ENCODE measurements at places on chromosomes 16 and 17.

DNA sequence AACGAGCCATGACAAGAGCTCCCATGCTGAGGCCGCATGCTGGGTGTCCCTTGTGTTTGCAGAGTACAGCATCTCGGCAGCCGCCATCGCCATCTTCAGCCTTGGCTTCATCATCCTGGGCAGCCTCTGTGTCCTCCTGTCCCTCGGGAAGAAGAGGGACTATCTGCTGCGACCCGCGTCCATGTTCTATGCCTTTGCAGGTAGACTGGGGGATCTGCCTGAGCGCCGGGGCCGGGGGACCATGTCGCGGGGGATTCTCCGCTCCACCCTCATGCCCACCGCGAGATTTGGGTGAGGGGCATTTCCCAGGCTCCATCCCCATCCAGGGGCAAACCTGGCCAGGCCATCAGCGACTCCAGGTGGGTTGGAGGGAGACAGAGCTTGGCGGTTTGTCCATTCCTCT is 10.7 kb downstream of the CACNG1 start:
- no peak for DNase-seq

- no peak for DNase-seq
These were observed 1.0 kb downstream of the HOXB8 start for GRCh38 chr17:48613862-48614694.

GRCh38 chr16:35399133-35399532 is 1939.7 kb downstream of the TP53TG3F start:
- no peak for DNase-seq

- no peak for DNase-seq
These were observed 37.2 kb downstream of the SIAH1 start for GRCh38 chr16:48347980-48348379.

DNA sequence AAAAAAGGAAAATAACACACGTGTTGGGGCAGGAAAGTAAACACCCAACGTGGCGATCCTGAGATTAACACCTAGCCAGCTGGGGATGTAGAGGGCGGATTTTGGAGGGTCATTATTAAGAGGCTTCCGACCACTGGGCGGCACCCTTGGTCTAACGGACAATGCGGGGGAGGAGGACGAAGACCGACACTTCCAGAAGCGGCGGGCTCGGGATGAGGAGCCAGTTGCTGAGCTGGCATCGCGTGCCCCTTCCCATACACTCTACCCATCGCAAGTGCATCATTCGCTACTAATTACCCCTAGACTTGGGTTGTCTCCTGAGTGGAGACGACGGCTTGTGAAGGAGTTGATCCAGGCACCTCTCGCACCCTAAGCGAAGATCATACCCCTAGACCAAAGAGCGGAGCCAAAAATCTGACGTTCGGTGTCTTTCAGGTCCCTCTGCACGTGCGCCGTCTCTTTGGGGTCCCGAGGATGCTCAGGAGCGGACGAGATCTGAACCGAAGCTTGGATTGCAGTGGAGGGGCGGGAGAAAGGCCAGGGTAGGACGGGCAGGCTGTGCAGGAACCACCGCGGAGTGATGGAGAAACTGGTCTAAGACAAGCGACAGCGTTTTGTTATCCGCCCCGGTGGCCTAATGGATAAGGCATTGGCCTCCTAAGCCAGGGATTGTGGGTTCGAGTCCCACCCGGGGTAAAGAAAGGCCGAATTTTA is 17.6 kb downstream of the ZNF213 start:
- peak; percentile 97 for DNase-seq

- no peak for DNase-seq
These were observed 16.7 kb downstream of the KRABD2 start for GRCh38 chr17:8359769-8360168.

DNA sequence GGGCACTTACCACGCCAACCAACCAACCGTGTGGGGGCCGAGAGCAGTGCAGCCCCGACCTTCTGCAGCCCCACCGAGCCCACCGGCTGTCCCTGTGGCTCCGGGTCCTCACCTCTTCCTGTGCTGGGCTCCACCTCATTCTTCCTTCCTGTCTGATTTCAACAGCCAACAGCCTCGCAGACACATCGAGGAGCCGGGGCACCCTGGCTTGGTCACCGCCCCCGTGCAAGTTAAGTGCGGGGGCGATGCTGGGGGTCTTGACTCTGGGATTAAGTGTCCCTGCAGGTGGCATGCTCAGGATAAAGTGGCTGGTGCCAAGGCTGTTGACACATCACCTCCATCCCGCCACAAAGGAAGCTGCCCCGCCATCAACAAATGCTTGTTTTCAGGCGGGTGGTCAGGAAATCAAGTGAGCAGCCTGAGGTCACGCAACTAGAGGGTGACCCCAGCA is at the start of gene NLRC3:
TSS of gene NLRC3 (minus strand) at position 102 of the 451 bp plus-strand sequence. CDS start 12,367 bp downstream, outside the sequence.
- no peak for DNase-seq

GRCh38 chr17:28482551-28483199 is 9.2 kb downstream of the SLC13A2 start:
- DNase-seq = no peak

DNA sequence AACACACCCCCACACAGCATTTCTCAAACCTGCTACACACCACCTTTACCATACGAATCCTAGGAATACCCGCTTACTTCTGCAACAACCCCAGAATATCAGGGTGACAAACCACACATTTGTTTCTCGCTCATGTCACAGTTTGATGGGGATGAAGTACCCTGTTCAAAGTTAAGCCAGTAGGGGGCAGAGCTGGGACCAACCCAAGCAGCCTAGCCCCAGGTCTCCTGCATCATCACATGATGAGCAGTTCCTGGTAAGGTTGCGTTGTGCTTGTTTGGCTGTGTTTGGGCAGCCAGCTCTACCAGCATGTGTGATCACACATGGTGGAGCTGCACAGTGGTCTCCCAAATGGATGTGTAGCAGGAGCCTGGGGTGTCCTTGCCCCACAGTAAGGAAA is 103.6 kb upstream of the C16orf82 start:
- no peak for DNase-seq

DNA sequence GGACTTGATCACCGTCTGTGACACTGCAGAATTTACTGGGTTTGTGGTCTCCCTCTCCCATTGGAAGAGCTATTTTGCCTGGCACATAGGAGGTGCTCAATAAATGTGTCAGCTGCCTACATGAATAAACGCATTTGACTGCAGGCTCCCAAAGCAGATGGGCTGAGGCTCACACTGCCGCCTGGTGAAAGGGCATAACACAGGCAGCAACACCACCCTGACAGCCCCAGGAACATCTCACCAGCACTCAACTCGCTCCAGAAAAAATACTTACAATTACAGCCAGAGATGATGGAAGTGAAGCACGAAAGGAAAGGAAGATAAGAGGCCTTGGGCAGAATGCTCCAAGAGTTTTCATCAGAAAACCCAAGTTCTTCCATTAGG is 73.9 kb downstream of the RPH3AL start:
- DNase-seq = no peak

DNA sequence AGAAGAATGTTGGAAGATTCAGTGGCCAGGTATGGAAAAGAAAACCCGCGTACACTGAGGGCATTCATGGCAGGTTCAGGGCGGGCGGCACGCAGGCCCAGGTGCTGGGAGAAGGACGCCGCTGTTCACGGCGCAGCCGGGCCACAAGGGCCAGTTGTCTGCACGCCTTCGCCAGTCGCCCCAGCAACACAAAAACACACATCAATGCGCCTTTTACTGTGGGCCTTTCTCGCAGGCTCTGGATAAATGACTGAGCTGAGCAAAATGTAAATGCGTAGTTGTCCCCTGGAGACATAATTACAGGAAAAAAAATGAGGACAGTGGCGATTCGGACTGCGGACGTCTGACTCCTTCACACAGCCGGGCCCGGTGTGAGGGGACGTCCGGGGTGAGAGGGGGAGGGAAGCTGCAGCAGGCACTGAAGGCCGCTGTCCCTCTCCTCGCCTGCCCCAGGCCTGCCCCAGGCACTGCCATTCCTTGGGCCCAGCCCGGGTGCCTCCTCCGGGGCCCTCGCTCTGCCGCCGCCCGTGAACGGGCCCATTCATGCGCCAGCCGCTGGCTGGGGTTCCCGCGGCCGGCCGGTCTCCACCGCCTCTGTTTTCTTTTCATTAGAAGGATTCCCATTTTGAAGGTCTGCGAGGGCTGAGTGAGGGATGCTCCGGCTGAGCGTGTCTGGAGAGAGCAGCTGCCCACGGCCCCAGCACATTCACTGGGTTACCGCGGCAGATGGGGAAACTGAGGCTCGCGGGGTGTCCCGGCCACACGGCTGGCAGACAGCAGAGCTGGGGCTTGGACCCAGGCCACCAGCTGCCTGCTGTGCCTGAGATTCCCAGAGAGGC is 6.5 kb upstream of the ZNF469 start:
- no peak for DNase-seq

- DNase-seq = peak; percentile 97
These were observed 8.9 kb downstream of the BAIAP2 start for GRCh38 chr17:81043725-81044427.

GRCh38 chr17:37373530-37374159 is 2.1 kb upstream of the C17orf78 start:
- peak; percentile 79 for DNase-seq

DNA sequence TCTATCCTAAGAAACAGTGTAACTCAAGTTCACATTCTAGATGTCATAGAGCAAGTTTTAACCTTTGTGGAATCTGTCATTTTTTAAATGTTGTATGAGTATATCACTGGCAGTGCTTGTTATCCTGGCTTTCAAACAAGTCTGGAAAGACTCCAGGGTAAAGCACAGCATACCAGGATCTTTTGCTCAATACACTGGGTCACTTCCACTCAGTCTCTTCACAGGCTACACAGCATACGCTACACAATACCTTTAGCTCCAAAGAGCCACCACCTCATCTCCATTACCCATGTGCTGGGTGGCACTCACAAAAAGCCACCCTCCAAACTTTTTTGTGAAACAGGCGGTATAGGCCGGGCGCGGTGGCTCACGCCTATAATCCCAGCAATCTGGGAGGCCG is 69.5 kb downstream of the PARN start:
- DNase-seq = no peak

GRCh38 chr16:81522108-81522701 is 77.6 kb downstream of the CMIP start:
- no peak for DNase-seq

GRCh38 chr17:40598619-40599467 is 33.6 kb upstream of the CCR7 start:
- DNase-seq = no peak

DNA sequence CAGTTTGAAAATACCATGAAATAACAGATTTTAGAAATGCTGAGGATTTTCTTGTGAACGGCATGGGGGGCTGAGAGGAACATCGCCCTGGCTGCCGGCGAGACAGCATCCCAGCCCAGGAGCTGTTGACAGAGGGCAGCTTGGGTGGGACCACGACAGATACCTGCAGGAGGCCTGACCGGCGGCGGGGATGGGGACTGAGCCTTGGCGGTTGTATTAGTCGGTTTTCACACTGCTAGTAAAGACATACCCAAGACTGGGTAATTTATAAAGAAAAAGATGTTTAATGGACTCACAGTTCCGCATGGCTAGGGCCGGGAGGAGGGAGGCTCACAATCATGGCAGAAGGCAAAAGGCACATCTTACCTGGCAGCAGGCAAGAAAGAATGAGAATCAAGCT is 82.3 kb upstream of the DNAH17 start:
- DNase-seq = no peak

- peak; percentile 30 for DNase-seq
These were observed 64.8 kb upstream of the ADAMTS18 start for GRCh38 chr16:77499373-77500285.

GRCh38 chr17:18246880-18247612 is 11.5 kb downstream of the FLII start:
- DNase-seq = peak; percentile 25

DNA sequence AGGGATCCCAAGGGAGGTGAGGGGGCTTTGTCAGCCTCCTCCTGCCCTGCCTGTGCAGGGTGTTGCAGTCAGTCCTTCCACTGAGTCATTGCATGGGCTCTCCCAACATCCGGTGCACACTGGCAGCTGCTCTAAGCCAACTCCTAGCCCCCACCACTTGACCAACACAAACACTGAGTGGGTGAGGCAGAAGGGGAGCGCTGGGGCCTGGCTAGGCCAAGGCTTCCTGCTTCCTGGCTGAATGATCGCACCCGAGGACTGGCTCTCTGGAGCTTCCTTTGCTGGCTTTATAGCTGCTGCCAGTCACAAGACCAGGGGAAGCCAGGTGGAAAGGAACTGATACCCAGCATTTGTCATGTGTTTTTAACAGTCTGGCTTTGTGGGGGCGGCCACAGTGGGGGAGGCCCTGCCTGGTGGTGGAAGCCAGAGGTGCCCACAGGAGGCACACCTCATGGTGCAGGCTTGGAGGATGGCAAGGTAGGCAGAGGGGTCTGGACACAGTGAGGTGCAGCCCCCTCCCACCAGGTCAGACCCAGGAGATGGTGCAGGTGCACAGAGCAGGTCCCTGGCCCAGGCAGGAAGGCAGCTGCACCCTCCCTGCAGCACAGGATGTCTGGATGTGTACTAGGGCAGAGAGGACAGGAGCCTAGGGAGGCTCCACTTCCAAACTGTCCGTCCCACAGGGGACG is 6.8 kb downstream of the MPG start:
- peak; percentile 96 for DNase-seq

GRCh38 chr16:72013389-72013788 is 4.8 kb downstream of the DHODH start:
- DNase-seq = no peak

DNA sequence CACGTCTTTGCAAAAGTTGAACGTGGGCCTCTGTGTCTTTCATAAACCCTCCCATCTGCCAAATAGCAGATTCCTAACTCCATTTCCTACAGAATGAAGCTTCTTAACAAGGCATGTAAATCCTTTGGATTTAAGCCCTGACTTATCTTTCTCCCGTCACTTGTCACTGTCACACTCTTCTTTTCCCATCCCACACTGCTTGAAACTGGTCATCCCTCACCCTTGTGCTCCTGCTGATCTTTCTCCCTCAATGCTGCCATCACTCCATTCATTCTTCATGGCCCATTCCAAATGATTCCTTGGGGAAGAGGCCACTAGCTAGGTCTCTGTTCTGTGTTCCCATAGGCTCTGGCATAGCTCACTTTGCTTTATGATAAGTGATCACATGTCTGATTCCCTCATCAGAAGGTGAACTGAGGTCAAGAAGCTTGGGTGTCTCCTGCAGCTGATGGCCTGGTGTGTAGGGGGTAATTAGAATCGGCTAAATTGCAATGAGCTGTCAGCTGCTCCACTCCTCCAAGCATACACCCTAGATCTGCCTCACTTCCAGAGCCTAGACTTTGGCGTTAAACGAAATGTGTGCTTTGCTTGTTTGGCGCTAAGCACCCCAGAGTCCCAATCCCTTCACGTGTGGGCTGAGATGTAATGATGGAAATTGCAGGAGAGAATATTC is 61.7 kb downstream of the PECAM1 start:
- DNase-seq = no peak

DNA sequence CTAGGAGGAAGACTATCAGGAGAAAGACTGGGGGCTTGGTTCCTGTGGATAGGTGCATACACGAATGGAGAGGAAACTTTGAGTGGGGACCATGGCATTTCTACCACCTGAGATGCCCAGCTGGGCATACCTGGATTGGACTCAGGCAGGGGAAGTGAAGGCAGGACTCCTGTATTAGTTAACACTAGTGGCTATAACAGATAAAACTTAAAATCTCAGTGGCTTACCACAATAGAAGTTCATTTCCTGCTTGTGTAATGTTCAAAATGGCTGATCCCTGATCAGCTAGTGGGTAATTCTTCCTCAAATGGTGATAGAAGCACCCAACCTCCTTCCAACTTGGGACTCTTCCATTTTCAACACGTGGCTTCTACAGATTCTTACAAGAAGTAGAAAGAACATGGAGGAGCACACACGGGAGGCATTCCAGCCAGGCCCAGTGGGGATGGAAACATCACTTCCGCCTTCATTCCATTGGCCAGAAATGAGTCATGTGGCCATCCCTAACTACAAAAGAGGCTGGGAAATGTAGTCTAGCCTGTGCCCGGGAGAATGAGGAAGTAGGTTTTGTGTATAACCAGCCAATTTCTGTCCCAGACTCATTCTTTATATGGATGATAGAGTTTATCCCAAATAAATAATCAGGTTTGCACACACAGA is 112.1 kb downstream of the UTP18 start:
- DNase-seq = peak; percentile 89

- no peak for DNase-seq
These were observed 3.8 kb downstream of the NLRC5 start for GRCh38 chr16:56993204-56993603.

All from Caki2 (cell line).